ENCODE measurements at places on chromosomes 7 and 10. TPM values are rescaled to one million over a fixed set of nuclear protein-coding genes. Genes with fewer than 3 reads are reported as not detected.

NEURL1 gene
- total RNA-seq: not detected

LLCFC1 gene
- total RNA-seq: not detected

SLC26A5 gene
- not detected for total RNA-seq

MOSPD3 gene
- total RNA-seq: 3.9 TPM

ENO4 gene
- under 0.01 TPM for total RNA-seq

DENND2A gene
- 39.0 TPM for total RNA-seq

C10orf105 gene
- under 0.01 TPM for total RNA-seq

AKR1C2 gene
- 10.6 TPM for total RNA-seq

PNLIPRP1 gene
- total RNA-seq: not detected

MAGI2 gene
- 17.0 TPM for total RNA-seq

EEF1AKMT2 gene
- total RNA-seq: 14.4 TPM

SMURF1 gene
- total RNA-seq: 13.1 TPM

ZNF804B gene
- not detected for total RNA-seq

PAPOLB gene
- under 0.01 TPM for total RNA-seq

CLDN4 gene
- total RNA-seq: 0.26 TPM

ANKRD30A gene
- not detected for total RNA-seq

SFXN2 gene
- total RNA-seq: 1.0 TPM

WNT16 gene
- total RNA-seq: 3.8 TPM

ANKIB1 gene
- 60.4 TPM for total RNA-seq

ANKRD22 gene
- total RNA-seq: 0.17 TPM

PKD2L1 gene
- not detected for total RNA-seq

FAS gene
- total RNA-seq: 95.8 TPM

FGL2 gene
- 97.6 TPM for total RNA-seq

ANKRD2 gene
- 1.8 TPM for total RNA-seq

ZNF783 gene
- 11.4 TPM for total RNA-seq

CLRN3 gene
- not detected for total RNA-seq

EBF3 gene
- total RNA-seq: under 0.01 TPM

HTR5A gene
- total RNA-seq: not detected

CDHR1 gene
- not detected for total RNA-seq

ZNF488 gene
- total RNA-seq: not detected

CYP2C8 gene
- 0.17 TPM for total RNA-seq

FOXP2 gene
- 8.4 TPM for total RNA-seq

CNPY1 gene
- not detected for total RNA-seq

CELF2 gene
- 25.1 TPM for total RNA-seq

All from fibroblast of lung (primary cell).